ENCODE measurements at places on chromosomes 2 and 18.

GRCh38 chr2:160061944-160062291, 497 bp downstream of the PLA2R1 start:
- DNase-seq = no peak

- DNase-seq = no peak
Measured at GRCh38 chr2:205683502-205684367, 1.4 kb downstream of the NRP2 start.

- no peak for DNase-seq
Measured at GRCh38 chr2:25972049-25972823, 10.1 kb downstream of the KIF3C start.

DNA sequence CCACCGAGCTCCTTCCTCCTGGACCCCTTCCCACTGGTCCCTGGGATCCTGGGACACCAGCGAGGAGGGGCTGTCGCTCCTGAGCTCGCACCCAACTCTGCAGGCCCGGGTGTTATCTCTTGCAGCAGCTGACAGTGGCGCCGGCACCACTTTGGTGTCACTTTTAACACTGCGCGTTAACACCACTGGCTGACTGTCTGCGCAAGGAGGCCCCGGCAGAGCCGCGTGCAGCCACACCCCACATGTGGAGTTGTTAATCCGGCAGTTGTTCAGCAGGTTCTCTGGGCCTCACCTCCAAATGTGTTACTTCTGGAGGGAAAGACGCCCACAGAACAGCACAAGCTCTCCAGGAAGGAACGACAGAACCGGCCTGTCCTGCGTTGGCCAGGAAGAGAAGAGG, 155.0 kb upstream of the GLI2 start:
- no peak for DNase-seq

DNA sequence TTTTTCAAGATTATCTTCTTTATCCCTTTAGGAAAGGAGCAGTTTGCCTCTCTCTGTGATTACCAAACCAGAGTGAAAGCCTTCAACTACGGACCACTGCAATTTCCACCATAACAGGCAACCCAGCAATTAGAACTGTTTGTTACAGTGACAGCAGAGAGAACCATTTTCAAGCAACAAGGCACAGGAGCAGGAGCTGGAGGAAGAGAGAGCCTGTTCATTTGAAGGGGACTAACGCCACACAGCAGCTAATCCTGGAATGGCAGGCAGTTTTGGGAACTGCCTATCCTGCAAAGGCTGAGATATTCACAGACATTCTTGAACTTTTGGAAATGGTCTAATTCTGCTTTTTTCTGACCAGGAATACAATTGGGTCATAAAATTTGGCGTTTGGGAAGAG, 1541.9 kb upstream of the PIK3C3 start:
- peak; percentile 15 for DNase-seq

DNA sequence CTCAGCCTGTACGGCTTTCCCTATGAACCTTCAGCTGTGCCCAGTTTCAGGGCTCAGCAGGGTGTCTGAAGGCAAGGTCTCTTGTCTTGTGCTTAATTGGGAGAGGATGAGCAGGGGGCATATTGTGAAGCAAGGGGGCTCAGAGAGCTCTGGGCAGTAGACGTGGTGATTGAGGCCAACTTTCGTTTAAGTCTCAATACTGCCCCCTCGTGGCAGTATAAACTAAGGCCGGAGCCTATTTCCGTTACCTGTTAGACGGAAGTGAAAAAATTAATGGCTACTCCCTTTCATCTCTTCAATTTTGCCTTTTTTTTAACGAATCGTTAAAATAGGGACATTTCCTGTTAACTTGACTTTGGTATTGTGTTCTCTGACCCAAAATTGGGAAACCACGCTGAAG, 193.4 kb downstream of the TDRD15 start:
- no peak for DNase-seq

Data from DMS 273 treated with DMSO at 0.1 percent for 48 hours (cell line).